IPS DF 19.7 (cell line): ENCODE measurements at places on chromosomes 13 and 19.

GRCh38 chr13:37526710-37527473 lies 71.7 kb downstream of the POSTN start:
- DNase-seq = no peak

DNA sequence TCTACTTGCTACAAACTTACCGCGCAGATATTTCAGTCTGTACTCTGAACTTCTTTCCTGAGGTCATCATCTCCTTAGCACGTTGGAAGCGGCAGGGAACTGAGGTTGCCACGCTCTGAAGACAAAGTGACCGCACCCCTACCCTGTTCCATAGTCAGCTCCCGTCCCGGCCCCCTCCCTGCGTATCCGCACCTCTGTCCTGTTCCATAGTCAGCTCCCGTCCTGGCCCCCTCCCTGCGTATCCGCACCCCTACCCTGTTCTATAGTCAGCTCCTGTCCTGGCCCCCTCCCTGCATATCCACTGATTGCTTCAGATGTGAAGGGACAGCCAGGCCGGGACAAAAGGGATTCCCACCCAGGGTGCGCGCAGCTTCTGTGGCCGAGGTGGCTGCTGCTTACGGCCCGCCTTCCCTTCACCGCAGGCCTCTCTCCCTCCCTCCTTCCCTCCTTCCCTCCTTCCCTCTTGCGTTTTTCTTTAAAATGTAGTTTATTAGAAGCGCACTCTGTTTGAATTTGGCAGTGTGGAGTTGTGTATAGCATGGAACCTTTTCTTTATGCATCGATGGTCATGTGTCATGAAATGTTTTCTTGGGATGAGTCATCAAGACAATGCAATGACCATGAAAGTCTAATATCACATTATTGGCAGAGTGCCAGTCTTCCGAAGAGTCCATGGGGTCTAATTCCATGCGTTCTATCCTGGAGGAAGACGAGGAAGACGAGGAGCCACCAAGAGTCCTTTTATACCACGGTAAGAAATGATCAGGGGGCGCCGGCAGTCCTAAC lies 21.9 kb upstream of the NDUFS7 start:
- DNase-seq = no peak

GRCh38 chr19:51702825-51703574 lies 9.9 kb downstream of the SPACA6 start:
- DNase-seq = peak; percentile 82

- DNase-seq = no peak
Measured at GRCh38 chr13:26718872-26719271, 41.7 kb downstream of the GPR12 start.

- DNase-seq = no peak
Measured at GRCh38 chr13:110484290-110485048, 77.1 kb downstream of the RAB20 start.

- DNase-seq = no peak
Measured at GRCh38 chr19:9709305-9709704, 34.4 kb upstream of the ZNF562 start.

- DNase-seq = no peak
Measured at GRCh38 chr13:30114571-30115256, 192.6 kb downstream of the KATNAL1 start.

DNA sequence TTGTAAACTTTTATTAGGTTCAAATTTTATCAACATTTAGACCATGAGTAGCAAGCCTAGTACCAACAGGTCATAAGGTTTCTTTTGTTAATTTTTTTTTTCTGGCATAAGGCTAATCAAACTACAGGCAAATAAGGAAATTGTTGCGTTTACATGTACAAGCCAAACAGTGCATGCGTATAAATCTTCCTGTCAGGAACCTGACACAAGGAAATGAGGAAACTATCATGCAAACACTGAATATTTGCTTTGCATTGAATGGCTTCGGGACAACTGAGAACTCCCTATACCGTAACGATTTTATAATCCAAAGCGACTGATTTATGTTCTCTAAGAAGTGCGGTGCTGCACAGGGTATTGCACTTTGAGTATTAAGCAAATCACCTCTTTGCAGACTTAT lies 133.0 kb upstream of the TRPC4 start:
- no peak for DNase-seq

DNA sequence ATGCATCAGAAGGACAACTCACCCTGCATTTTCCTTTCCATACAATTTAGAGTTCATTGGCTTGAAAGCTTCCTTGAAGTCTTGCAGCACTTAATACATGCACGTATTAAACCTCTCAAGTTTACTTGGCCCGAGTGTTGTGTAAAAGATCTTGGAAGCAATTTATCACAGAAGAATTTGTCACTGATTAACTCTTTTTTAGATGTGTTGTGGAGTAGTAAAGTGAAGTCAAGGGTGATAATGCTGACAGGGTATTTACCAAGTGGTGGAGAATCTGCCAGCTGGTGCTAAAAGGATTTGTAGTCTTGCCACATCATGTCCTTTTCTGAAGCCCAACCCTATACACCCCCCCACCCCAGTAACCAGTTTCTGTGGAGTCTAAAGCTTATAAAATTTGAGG lies 421.0 kb upstream of the MIR17HG start:
- no peak for DNase-seq

DNA sequence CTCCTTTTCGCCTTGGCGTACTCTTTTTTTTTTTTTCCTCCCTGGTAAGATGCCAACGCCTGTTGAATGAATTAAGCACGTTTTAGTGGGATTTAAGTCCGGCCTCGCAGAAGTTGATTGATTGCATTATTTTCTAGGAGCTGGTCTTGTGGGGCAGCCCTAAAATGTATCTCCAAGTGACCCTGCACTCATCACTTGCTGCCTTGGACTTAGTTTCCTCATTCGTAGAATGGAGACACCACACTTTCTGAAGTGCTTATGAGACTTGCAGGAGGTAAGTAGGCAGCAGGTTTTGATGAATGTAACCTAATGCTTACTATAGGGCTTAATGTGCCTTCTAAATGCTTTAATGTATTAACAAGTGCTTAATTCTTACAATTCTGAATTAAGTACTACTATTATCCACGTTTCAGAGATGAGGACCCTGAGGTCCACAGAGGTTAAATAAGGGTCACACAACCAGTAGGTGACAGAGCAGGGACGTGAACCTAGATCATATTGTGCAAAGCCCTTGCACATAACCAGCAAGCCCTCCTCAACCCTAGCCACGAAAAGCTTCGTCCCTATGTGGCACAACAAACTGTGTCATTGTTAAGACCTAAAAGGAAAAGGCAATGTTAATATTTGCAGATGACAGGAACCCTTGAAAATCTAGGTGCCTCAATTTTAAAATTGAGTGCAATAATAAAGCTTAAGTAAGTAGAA lies 514 bp upstream of the ARGLU1 start:
- no peak for DNase-seq

DNA sequence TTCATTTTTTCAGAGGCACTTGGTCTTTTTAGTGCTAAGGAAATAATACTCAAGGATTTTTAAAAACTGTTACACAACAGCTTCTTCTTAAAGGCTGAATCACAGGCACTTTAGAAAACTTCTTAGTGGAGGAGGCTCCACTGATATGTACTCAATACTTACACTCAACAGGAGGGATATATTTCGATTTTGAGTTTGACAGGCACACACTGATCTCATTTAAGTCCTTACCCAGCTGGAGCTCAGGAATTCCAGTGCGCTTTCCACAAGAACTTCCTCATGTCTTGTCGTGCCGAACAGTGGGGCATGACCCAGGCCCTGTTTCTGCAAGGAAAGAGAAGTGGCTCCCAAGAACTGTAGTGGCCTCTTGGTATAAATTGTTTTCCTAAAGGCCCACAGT lies 103.8 kb downstream of the RGCC start:
- DNase-seq = no peak

DNA sequence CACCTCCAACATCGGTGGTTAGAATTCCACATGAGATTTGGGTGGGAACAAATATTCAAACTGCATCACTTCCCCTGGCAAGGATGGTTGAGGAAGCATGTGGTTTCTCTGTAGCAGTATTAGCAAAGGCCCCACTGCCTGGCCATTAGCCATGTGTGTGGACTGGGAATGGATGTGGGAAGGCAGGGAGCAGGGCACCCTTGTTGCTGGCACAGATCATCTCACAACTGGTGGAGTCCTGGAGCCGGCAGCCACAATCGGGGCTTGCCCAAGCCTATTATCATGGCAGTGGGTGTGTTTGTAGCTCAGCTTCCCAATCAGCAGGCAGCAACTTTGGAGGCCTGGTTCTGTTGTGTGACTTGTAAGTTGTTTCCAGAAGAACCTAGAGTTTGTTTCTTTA lies 391.9 kb downstream of the DLEU7 start:
- no peak for DNase-seq

DNA sequence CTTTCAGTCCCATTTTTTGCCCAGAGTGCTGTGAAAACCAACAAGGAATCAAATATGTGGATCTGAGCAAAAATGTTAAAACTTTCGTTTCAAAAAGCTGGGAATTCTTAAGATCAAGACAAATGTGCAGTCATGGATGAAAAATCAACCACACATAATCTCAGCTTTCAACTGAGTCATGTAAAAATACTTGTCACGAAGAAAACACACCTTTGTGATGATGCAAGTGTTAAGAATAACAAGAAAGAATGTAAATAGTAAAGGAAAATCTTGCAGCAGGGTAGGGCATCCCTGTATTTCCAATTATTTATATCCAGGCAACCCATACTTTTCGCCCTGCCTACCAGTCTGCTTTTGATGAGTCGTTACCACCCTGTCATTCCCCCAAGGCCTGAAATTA lies 27.4 kb upstream of the DCLK1 start:
- no peak for DNase-seq

DNA sequence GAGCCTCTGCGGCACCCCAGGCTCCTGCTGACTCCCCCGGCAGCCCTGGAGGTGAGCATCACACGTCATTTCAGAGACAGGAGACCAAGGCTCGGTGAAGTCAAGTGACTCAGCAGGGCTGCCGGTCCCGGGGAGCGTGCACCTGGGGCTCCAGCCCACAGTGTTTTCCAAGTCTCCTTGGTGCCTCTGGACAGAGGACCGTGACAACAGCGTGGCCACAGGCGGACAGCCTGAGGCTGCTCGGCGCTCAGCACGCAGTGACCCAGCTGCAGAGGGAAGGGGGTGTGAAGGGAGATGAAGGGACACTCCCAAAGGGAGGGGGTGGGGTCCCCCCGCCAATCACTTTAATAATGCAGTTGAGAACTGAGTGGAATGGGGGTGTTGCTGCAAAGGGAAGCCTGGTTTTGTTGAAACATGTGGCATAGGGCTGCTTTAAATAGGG lies 17.5 kb upstream of the ASPDH start:
- DNase-seq = no peak

- no peak for DNase-seq
Measured at GRCh38 chr19:3187662-3188511, 2.2 kb downstream of the NCLN start.

- DNase-seq = no peak
Measured at GRCh38 chr19:49140951-49141350, 14.2 kb downstream of the HRC start.

- DNase-seq = no peak
Measured at GRCh38 chr13:110306960-110307766, at the start of the genes COL4A1 and COL4A2. TSS of gene COL4A1 (minus strand) at chr13:110307157. CDS start at chr13:110307027, 130 bp downstream. TSS of gene COL4A2 (plus strand) at chr13:110307284. CDS start at chr13:110307904, 620 bp downstream.

DNA sequence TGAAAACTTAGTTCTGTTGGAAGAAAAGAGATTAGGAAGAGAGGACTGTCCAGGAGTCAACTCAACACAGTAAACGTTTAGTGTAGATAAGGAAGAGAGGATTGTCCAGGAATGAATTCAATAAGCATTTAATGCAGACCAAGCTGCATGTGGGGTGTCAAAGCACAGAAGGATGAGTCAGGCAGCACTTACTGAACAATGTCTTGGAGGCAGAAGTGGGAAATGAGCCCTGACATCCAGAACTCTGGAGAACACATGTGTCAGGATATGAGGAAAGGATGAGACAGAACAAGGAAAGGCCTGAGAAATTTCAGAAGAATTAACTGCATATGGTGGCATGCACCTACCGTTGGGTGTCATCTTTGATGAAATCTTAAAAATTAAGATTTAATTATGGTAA lies 429.2 kb upstream of the HTR2A start:
- no peak for DNase-seq

DNA sequence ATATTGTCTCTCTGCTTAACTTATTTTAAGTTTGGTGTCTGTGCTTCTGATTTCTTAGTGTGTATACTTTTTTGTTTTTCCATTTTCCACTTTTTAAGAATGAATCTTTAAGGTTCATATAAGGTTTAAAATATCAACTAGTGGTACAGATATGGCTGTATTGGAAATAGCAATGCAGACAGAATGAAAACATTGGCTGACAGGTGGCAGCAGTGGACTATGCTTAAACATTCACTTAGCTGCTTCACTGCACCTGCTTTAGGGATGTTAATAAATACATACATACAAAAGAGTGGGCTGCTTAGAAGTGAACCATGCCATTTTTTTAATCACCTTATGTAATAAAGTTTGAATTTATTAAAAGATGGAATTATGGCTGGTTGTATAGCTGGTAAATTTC lies 27.3 kb downstream of the TM9SF2 start:
- DNase-seq = no peak

GRCh38 chr13:78485803-78486202 lies 117.5 kb downstream of the POU4F1 start:
- no peak for DNase-seq

DNA sequence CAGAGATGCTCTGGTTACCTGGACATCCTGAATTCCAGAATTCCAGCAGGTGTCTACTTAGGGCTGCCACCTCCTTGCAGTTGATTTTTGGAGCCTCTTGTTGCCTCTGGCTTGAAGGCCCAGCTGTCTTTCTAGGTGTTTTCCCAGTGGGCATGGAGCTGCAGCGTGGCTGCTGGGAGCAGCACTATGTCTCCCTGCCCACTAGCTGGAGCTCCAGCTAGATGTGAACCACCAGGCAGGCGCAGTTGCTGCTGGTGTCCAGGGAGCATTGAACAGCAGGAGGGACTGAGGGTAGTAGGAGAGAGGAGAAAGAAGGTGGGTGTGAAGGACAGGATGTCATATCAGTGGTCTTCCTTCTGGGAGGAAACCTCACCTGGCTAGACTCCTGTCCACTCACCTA lies 9.9 kb upstream of the SELENOW start:
- no peak for DNase-seq

DNA sequence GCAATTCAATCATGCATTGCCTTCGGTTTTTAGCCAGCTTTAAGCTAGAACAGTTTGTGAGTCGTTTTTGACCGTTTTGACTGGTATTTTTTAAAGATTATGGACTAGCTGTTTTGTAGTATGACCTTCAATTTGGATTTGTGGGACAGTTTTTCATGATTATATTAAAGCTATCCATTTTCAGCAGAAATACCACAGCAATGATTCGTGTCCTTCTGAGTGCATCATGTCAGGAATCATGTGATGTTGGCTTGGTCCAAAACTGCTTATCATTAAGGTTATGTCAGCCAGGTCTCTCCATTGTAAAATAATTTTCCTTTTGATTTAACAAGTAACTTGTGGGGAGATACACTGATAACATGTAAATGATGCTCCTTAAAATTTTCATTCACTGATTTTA lies 229.0 kb downstream of the POSTN start:
- no peak for DNase-seq

- DNase-seq = no peak
Measured at GRCh38 chr13:113170511-113170910, 12.1 kb downstream of the PROZ start.

- DNase-seq = no peak
Measured at GRCh38 chr19:38134540-38135149, 89.4 kb downstream of the DPF1 start.

DNA sequence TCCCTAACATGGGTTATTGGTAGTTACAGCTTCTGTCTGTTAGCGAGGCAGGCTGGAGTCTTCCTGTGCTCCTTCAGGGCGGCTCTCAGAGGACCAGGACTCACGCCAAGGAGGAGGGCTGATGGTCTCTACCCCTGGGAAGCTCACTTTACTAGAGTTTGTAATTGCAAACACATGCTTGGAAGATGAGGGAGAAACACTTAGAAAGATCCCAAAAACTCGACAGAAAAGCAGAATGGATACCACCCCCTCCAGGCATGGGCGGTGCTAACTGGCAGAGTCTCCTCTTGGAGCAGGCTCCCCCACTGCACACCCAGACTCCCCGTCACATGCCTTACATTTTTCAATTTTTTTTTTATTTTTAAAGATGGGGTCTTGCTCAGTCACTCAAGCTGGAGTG lies 62.0 kb downstream of the PARP4 start:
- no peak for DNase-seq
